ENCODE measurements at places on chromosomes 16 and 17.
A peak's percentile ranks its signal among the peaks of the same experiment; 100 is the strongest.

- DNase-seq, result no peak
Observed at GRCh38 chr17:42098730-42099399, 592 bp upstream of the ZNF385C start.

GRCh38 chr16:81544700-81545271 is 100.2 kb downstream of the CMIP start:
- no peak for DNase-seq

GRCh38 chr16:10605636-10606035 is 25.2 kb upstream of the EMP2 start:
- no peak for DNase-seq

DNA sequence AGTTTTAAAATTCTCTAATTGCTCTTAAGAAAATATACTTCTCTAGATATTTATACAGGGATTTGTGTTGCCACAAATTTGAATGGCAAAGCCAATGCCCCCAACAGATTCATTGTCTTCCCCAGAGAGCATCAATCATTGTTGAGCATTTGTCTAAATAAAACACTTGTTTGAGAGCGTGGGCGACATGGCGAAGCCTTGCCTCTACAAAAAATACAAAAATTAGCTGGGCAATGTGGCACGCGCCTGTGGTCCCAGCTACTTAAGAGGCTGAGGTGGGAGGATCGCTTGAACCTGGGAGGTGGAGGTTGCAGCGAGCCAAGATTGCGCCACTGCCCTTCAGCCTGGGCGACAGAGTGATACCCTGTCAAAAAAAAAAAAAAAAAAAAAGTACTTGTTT is 13.4 kb upstream of the SRSF1 start:
- DNase-seq, result no peak

DNA sequence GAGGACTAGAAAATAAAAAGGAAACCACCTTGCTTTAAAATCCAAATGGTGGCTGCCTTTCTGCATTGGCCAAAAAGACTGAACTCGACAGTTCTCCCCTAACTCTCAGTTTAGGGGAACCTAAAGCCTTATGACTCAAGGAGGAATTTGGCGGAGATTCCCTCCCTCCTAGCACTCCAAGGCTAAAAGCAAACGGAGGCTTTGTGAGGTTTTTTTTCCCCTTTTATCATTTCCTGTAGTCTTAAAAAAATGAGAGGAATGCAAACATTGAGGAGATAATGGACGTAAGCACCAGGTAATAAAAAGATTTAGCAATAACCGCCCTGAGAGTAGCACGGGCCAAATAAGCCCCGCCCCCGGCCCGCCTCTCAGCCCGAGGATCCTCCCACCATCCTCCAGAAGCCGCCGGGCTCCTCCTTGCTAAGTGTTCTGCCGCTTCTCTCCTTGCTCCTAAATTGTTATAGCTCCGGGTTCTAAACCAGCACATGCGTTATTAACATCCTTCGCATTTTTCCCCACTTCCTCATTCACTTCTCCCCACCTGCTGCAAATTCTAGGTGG is 5.8 kb upstream of the KIFC3 start:
- peak; percentile 56 for DNase-seq

GRCh38 chr17:35774499-35774898 is 13.8 kb downstream of the C17orf50 start:
- no peak for DNase-seq

DNA sequence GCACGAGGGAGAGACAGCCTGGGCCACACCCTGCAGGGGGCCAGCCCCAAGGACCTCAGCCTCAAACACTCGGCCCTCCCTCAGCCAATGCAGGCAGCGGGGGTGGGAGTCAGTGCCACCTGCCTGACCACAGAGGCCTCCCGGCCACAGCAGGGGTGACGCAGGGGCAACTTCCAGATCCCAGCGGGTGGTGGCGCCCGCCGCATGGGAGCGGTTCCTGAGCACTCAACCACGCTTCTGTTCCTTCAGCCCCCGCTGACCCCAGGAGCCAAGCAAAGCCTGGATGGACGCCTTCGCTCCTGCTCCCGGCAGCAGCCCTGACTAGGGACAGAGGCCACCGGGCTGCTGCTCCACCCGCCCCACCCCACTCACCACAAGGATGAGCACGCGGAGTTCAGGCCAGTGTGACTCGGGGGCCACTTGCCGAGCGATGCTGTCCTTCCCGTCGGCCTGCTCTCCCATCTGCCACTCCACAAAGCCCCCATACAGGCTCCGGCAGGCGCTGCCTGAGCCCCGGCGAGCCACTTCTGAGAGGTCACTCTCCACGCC is 5.0 kb upstream of the CYBA start:
- DNase-seq, result no peak

GRCh38 chr16:56266641-56267607 is 75.6 kb downstream of the GNAO1 start:
- no peak for DNase-seq

GRCh38 chr17:76119409-76120371 is 16.1 kb upstream of the EXOC7 start:
- DNase-seq, result no peak

DNA sequence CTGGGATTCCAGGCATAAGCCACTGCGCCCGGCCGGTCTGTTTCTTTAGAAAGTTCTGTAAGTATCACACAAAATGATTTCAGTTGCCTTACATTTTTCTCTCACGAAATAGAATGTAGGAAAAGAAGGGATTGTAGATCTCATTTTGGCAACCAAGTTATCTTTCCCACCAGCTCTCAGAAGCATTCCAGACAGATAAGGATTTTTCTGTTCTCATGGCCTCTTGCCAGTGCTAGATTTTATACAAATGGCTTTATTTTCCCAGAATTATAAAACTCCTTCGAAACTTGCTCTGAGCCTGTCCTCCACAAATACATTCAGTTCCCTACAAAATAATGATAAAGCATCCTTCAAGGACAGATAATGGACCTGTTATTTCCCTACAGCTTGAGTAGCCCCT is 46.9 kb downstream of the LCMT1 start:
- DNase-seq, result no peak

- DNase-seq, result no peak
Observed at GRCh38 chr16:71648162-71648561, 22.2 kb downstream of the MARVELD3 start.

GRCh38 chr16:87006789-87007745 is 310.1 kb downstream of the C16orf95 start:
- no peak for DNase-seq

DNA sequence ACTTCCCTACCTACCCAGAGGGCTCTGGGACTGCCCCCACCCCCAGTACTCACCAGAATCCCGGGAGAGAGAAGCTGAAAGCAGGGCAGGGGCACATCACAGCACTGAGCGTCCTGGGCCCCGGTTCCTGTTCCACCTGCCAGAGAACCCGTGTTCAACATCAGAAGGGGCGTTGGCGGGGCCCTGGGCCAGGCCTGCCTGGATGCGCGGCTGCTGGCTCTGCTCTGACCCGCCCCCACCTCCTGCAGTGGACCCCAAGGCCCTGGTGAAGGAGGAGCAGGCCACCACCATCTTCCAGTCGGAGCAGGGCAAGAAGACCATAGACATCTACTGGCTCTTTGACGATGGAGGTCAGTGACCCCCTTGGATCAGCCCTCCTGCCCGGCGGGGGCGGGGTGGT is 27.7 kb downstream of the SLC12A3 start:
- DNase-seq, result no peak

- DNase-seq, result no peak
Observed at GRCh38 chr17:46809110-46809571, 9.4 kb downstream of the WNT3 start.

DNA sequence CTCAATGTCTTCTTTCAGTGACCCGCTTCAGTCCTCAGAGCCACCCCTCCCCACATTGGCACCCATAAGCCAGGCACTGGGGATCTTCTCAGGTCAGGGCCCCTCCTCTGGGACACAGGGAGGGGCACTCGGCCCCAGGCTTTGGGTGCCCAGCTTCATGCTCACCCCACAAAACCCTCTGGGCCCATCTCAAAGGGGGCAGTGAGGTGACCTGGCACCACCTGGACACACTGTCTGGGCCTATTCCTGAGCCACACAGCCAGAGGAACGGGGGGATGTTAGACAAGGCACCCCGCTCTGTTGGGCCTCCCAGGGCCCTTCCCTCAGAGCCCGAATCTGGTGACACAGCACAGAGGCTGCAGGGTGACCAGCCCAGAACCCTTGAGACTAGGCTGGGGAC is 36.1 kb downstream of the TNFRSF13B start:
- no peak for DNase-seq

DNA sequence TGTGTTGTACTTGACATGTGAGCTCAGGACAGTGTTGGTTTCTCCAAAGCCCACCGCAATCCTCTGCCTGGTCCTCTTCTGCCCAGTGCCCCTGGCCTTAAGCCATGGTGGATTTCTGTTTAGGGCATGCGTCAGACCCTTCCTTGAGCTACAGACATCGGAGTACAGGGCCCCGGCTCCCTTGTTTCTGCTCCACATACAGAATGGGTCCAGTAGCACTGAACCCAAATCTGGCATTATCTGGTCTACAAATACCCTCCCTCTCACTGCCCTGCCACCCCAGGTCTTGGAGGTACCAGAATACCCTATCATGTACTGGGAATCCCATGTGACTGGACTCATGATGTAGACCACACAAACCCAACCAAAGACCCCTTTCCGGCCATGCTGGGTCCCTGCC is 27.4 kb upstream of the ZNHIT3 start:
- DNase-seq, result no peak

GRCh38 chr17:30819971-30820705 is 4.4 kb downstream of the CRLF3 start:
- DNase-seq, result no peak

DNA sequence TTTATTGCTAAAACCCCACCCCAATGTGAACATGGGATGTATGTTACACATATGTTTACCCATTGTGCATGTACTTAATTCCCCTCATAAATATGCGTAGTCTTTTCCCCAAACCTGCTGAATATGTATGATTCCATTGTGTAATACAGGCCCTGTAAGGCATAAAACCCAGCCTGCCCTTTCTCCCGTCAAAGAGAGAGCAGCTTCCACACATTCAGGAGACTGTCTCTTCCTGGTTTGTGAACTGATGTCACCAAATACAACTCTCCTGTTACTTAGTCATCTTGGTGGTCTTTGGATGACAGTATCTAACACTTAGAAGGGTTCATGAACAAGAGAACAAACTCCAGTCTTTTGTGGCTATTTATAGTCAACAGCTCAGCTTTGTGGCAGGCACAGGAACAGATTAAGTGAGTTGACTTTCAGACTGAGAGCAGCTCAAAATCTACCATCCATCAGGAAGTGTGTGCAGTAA is 24.7 kb upstream of the TMC7 start:
- DNase-seq, result no peak

GRCh38 chr17:82973456-82974135 is 105.8 kb upstream of the METRNL start:
- no peak for DNase-seq
